ENCODE measurements at places on chromosomes 1 and 21. TPM values are rescaled to one million over a fixed set of nuclear protein-coding genes. Genes with fewer than 3 reads are reported as not detected.

Gene DISP3
- 0.55 TPM for total RNA-seq

Gene CSMD2
- not detected for total RNA-seq

Gene ACKR1
- not detected for total RNA-seq

Gene PFDN2
- 68.0 TPM for total RNA-seq

Gene FABP3
- not detected for total RNA-seq

Gene AIRE
- not detected for total RNA-seq

Gene LAD1
- not detected for total RNA-seq

DNA sequence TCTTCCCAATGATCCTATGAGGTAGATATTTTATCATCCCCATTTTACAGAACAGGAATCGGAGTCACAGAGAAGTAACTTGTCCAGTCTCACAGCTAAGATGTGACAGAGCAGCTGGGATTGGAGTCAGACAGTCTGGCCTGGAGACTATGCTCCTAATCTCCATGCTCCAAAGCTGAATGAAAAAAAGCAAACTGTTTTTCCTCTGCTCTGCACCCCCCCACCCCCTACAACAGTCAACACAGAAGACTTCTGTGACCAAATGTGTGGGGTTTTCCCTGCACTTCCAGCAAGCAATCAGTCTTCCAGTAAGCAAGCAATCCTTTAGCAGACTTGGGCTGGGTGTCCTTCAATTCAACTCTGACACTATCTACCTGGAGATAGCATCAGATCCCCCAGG, 33.2 kb downstream of the KIRREL1 start:
- H3K27ac ChIP-seq = no peak overlapping the region
- no peaks in the 10 kb centered on the region for H3K4me1 ChIP-seq

DNA sequence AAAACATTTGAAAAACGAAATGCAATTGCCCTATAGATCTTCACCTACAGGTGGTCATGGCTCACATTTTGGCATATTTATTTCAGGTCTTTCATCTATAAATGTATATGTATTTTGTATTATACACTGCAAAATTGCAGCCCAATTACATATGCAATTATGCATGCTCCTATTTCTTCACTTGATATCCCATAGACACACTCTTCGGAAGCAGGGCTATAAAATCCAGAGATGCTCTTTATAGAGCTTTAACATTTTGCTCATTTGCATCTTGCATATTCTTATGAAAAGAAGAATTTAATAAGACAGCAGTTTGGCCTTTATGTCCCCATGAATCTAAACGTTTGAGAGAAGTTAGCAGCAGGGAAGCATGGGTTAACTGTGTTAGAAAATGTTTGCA, 44.7 kb upstream of the PALMD start:
- no peaks in the 10 kb centered on the region for H3K36me3 ChIP-seq
- H3K27ac ChIP-seq = no peak overlapping the region
- no peak overlapping the region for H3K4me3 ChIP-seq
- H3K4me1 ChIP-seq = no peaks in the 10 kb centered on the region
- H3K27me3 ChIP-seq = no peaks in the 10 kb centered on the region
- DNase-seq = no peak

- no peaks in the 10 kb centered on the region for H3K27me3 ChIP-seq
- no peaks in the 10 kb centered on the region for H3K36me3 ChIP-seq
- no peak overlapping the region for H3K4me3 ChIP-seq
- no peak for DNase-seq
- no peak overlapping the region for H3K27ac ChIP-seq
Measured at GRCh38 chr1:218728898-218729565, 383.9 kb downstream of the TGFB2 start.

DNA sequence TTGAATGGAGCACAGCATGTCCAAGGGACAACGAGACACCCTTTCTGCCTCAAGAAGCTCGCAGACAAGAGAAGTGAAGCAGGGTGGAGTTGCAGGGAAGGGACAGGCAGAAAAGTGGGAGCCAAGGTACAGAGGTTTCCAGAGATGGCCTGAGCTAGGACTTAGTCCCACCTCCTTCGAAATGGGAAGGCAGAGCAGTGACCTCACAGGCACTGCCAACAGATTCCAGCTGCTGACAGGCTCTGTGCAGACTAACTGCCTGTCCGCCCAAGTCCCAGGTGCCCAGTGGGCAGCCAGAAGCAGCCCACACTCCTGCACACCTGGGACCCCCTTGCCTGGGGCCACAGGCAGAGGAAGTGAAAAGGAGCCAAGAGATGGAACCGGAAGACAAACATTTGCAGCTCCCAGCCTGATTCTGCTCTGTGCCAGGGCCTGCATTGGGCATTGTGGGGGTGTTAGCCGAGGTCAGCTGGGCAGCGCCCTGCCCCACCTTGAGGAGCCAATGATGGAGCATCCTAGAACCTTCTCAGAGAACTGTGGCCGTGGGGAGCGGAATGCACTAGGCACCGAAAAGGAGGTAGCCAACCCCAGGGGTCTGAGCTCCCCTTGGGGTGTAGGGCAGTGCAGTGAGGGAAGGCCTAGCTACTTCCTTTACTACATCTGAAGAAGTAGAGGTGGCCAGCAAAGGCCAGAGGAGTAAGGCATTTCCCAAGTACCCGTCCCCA, 27.5 kb upstream of the RSPO1 start:
- H3K36me3 ChIP-seq = no peaks in the 10 kb centered on the region
- DNase-seq = no peak
- peaks cover 30% of the 10 kb centered on the region for H3K27me3 ChIP-seq
- no peaks in the 10 kb centered on the region for H3K4me1 ChIP-seq
- H3K4me3 ChIP-seq = no peak overlapping the region

GRCh38 chr1:151635479-151636072, 23.7 kb downstream of the SNX27 start:
- no peaks in the 10 kb centered on the region for H3K27me3 ChIP-seq
- H3K4me1 ChIP-seq = peaks cover 2% of the 10 kb centered on the region
- peaks cover 9% of the 10 kb centered on the region for H3K36me3 ChIP-seq
- H3K27ac ChIP-seq = no peak overlapping the region
- DNase-seq = no peak
- H3K4me3 ChIP-seq = no peak overlapping the region

DNA sequence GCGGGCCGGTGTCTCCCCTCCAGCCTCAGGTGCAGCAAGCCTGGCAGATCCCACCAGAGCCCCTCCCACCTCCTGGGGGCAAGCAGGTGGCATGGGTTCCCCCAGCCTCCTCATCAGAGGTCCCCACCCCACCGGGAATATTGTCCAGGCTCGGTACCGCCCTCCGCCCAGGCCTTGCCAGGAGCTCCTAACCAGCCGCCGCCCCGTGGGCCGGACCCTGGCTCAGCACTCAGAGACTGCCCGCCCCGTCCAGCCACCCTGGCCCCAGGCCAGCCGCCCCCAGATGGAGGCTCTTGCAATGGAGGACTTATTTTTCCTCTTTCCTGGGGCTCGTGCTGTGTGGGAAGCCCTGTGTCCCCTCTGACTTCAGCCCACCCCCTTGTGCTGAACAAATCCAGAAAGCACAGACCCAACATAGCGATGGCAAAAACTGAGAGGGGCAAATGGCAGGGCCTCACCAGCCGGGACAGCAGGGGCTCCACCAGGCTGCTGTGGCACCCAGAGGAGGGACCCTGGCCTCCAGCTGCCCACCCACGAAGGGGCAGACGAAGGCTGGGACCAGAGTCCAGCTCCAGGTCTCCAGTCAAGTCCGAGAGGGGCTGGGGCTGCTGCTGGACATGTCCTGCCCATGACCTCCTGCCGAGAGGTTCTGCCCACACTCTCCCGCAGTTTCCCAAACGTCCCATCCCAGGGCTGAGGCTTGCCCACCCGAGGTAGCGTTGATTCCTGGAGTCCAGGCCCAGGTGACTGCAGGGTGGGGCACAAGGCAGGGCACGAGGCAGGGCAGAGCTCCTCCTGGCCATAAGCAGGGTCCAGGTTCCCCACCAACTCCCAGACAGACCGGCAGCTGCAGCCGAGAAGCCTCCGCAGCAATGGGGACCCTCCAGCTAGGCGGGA, 7.5 kb downstream of the MEGF6 start:
- no peak for DNase-seq
- no peaks in the 10 kb centered on the region for H3K36me3 ChIP-seq
- peaks cover 1% of the 10 kb centered on the region for H3K4me1 ChIP-seq
- H3K27me3 ChIP-seq = no peaks in the 10 kb centered on the region
- H3K27ac ChIP-seq = no peak overlapping the region

GRCh38 chr1:168568346-168568745, 8.1 kb upstream of the XCL1 start:
- no peak overlapping the region for H3K4me3 ChIP-seq
- H3K27ac ChIP-seq = no peak overlapping the region
- peaks cover 29% of the 10 kb centered on the region for H3K36me3 ChIP-seq
- DNase-seq = no peak
- H3K4me1 ChIP-seq = peaks cover 26% of the 10 kb centered on the region
- H3K27me3 ChIP-seq = no peaks in the 10 kb centered on the region

- peaks cover 12% of the 10 kb centered on the region for H3K4me1 ChIP-seq
- no peaks in the 10 kb centered on the region for H3K27me3 ChIP-seq
- no peak overlapping the region for H3K4me3 ChIP-seq
Measured at GRCh38 chr1:228841632-228842031, 106.4 kb downstream of the RHOU start.

GRCh38 chr1:42456754-42457089, 379 bp downstream of the PPCS start:
- H3K36me3 ChIP-seq = peaks cover 39% of the 10 kb centered on the region
- H3K4me3 ChIP-seq = peak overlapping the region; percentile 79
- peak overlapping the region; percentile 96 for H3K27ac ChIP-seq
- H3K4me1 ChIP-seq = peaks cover 28% of the 10 kb centered on the region
- no peaks in the 10 kb centered on the region for H3K27me3 ChIP-seq

- H3K36me3 ChIP-seq = no peaks in the 10 kb centered on the region
- no peaks in the 10 kb centered on the region for H3K4me1 ChIP-seq
- H3K27ac ChIP-seq = no peak overlapping the region
- DNase-seq = no peak
Measured at GRCh38 chr1:28154078-28154594, 22.4 kb downstream of the PTAFR start.

DNA sequence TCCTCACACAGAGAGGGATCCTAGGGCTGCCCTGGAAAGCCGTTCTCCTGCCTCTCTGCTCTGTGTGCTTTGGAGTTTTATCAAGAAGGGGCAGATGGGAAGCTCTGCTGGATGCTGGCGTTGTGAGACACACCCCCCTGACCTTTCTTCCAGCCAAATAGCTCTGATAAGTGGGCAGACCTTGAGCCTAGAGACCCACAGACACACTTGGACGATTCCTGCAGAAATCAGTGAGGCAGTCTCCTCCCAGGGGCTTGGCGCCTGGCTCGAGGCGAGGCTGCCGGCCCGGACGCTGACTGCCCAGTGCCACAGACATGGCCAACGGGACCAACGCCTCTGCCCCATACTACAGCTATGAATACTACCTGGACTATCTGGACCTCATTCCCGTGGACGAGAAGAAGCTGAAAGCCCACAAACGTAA, at the start of gene MRAP:
Gene MRAP (plus strand): TSS at position 198 of the 424 bp plus-strand sequence. CDS start 117 bp downstream, at position 315.
- no peak within 1 kb of the TSS for H3K4me3 ChIP-seq
- no peak for DNase-seq
- H3K36me3 ChIP-seq = peaks cover 7% of the 10 kb centered on the region
- H3K27ac ChIP-seq = no peak within 1 kb of the TSS

- peaks cover 28% of the 10 kb centered on the region for H3K4me1 ChIP-seq
- peaks cover 15% of the 10 kb centered on the region for H3K27me3 ChIP-seq
- H3K4me3 ChIP-seq = no peak overlapping the region
- no peaks in the 10 kb centered on the region for H3K36me3 ChIP-seq
- H3K27ac ChIP-seq = no peak overlapping the region
Measured at GRCh38 chr1:167555971-167556714, 2.6 kb upstream of the CREG1 start.

GRCh38 chr1:231800108-231800507, 173.5 kb downstream of the DISC1 start:
- no peaks in the 10 kb centered on the region for H3K4me1 ChIP-seq
- no peak overlapping the region for H3K4me3 ChIP-seq
- no peaks in the 10 kb centered on the region for H3K27me3 ChIP-seq
- peak overlapping the region; percentile 21 for H3K27ac ChIP-seq
- H3K36me3 ChIP-seq = peaks cover 19% of the 10 kb centered on the region
- no peak for DNase-seq

DNA sequence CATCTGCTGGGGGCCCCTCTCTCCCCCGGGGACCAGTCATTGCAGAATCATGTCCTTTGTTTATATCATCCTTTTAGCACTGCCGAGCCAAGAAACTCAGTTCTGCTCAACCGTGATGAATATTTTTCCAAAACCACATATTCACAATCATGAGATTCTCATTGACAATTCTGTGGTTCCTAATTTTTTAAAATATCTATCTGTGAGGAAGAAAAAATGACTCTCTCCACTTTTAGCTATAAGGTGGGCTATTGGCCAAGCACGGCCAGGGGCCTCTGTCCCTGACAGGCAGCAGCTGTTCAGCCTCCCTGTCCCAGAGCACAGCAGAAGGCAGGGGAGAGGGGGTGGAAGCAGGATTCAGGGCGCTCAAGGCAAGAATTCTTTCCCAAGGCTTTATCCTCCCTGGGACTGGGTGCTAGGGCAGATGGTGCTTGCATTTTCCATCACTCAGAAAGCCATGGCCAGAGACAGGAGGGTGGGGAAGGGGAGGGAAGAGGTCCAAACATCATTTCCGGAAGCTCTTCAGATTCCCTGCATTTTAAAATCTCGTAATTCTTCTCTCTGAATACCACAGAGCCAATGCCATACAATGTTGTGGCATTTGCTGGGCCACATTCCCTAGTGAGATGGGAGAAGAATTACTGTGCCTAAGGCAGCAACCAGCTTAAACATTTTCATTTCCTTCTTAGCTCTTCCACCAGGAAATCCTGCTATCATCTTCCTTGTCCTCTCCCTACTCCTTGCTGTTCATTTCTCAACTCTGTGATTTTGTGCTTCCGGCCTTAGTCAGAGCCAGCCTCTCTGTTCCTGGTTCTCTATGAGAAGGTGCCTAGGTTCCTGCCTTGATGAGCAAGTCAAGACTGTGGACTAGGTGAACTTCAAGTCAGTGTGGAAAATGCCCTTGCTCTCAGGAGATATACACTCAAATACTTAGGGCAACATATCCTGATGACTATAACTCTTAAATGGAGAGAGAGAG, 60.3 kb downstream of the KCNJ6 start:
- H3K4me1 ChIP-seq = no peaks in the 10 kb centered on the region
- no peaks in the 10 kb centered on the region for H3K36me3 ChIP-seq
- DNase-seq = no peak
- H3K4me3 ChIP-seq = no peak overlapping the region
- no peak overlapping the region for H3K27ac ChIP-seq
- H3K27me3 ChIP-seq = peaks cover 2% of the 10 kb centered on the region

Data from activated CD8-positive, alpha-beta T cell treated with anti-CD3 and anti-CD28 coated beads, Interleukin-2, amount 10 ng/mL, durations not matched to agents 7 days and 5 days (primary cell).